ENCODE measurements at places on chromosomes 11 and 22.

DNA sequence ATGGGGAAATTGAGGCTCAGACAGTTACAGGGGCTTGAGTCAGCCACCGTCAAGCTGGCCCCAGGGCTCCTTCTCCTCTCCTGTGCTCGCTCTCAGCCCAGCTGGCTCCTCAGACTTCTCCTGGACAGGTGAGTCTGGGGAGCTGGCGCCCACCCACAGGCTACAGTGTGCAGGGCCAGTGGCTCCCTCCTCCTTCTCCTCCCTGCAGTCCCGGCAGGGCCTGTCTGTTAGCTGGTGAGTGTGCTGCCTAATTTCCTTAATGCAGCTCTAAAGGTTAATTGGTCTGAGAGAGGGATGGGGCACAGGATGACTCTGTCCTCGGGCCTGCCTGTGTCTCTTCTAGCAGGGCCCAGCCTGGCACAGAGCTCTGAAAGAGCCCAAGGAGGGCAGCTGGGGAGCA is 31.7 kb downstream of the LMO1 start:
- no peak for DNase-seq
- peaks cover 53% of the 10 kb centered on the region for H3K4me1 ChIP-seq
- no peak overlapping the region for H3K27ac ChIP-seq
- H3K27me3 ChIP-seq: peaks cover 51% of the 10 kb centered on the region
- no peak overlapping the region for H3K4me3 ChIP-seq

DNA sequence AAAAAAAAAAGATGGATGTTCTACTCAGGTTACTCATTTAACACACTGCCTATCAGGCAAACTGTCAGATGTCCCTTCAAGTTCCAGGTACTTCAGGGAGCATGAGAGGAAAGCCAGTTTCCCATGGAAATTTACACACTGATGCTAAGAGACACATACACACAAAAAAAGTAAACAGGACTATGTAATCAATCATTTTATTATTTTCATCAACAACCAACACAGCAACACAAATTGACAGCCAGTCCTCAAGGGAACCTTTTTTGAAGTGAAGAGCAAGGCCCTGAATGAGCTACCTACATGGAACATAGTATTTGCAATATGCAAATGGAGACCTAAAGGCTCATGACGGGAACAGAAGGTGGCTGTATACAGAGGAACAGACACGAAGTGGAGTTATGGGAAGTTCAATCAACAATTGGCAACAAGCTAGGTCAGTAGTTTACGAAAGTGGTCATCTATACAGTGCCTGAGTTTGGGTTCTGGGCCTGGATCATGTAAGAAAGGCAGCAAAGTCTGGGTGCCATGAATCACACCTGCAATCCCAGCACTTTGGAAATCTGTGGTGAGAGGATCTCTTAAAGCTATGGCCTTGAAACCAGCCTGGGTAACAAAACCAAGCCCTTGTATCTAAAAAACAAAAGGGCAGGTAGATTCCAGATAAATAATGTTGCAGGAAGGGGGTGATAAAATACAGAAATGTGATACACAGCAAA is 12.6 kb upstream of the WDR74 start:
- peaks cover 26% of the 10 kb centered on the region for H3K4me1 ChIP-seq
- DNase-seq: no peak
- H3K4me3 ChIP-seq: no peak overlapping the region
- no peaks in the 10 kb centered on the region for H3K27me3 ChIP-seq
- peaks cover 13% of the 10 kb centered on the region for H3K36me3 ChIP-seq

DNA sequence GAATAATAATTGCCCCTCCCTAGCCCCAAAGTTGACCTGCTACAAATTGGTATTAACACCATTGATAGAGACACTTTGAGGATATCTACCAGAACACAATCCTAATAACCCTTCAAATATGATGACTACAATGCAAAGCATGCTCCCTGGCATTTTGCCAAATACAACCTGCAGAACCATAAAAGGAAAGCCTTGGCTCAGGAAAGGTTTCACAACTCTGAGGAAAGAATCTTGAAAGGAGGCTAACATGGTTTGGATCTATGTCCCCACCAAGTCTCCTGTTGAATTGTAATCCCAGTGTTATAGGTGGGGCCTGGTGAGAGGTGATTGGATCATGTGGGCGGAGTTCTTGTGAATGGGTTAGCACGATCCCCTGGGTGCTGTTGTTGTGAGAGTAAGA is 140.4 kb upstream of the ARHGAP42 start:
- H3K4me3 ChIP-seq: no peak overlapping the region
- peak overlapping the region; percentile 1 for H3K27ac ChIP-seq
- H3K27me3 ChIP-seq: no peaks in the 10 kb centered on the region
- no peaks in the 10 kb centered on the region for H3K4me1 ChIP-seq
- no peaks in the 10 kb centered on the region for H3K36me3 ChIP-seq
- no peak for DNase-seq

- H3K27ac ChIP-seq: no peak overlapping the region
- no peaks in the 10 kb centered on the region for H3K36me3 ChIP-seq
- no peak for DNase-seq
- no peaks in the 10 kb centered on the region for H3K27me3 ChIP-seq
- no peaks in the 10 kb centered on the region for H3K4me1 ChIP-seq
Observed at GRCh38 chr11:85109141-85109540, 518.0 kb downstream of the DLG2 start.

DNA sequence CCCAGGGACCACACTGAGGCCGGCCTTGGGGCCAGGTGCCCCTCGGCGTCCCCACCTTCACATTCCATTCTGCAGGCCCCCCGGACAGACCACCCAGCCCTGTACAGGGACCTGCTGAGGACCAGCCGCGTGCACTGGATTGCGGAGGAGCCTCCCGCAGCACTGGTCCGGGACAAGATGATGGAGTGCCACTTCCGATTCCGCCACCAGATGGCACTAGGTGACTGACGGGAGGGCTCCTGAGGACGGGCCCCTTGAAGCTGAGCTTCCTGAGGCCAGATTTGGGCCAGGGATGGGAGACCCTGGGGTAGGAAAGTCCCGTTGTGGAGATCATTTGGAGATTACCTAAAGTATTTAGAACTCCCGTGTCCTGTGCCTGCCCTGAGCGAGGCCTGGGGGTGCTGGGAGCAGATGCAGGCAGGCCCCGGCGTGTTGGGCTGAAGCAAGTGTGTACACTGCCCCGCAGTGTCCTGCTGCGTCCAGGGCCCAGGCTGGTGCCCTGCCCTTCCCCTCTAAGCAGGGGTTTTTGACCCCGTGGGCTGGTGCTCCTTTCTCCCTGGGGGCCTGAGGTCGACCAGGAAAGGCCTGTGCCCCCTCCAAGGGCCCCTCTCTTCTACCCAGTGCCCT is 20.0 kb downstream of the TRMU start:
- no peak overlapping the region for H3K4me3 ChIP-seq
- H3K4me1 ChIP-seq: peaks cover 17% of the 10 kb centered on the region
- peak overlapping the region; percentile 14 for H3K27ac ChIP-seq
- H3K36me3 ChIP-seq: peaks cover 99% of the 10 kb centered on the region
- no peaks in the 10 kb centered on the region for H3K27me3 ChIP-seq
- DNase-seq: no peak

- H3K27me3 ChIP-seq: no peaks in the 10 kb centered on the region
- no peak for DNase-seq
- H3K4me3 ChIP-seq: no peak overlapping the region
Observed at GRCh38 chr11:2662024-2662312, 37.8 kb downstream of the KCNQ1OT1 start.

GRCh38 chr11:3080104-3080503 is 22.9 kb upstream of the CARS1 start:
- H3K4me1 ChIP-seq: no peaks in the 10 kb centered on the region
- H3K27ac ChIP-seq: no peak overlapping the region

- H3K36me3 ChIP-seq: no peaks in the 10 kb centered on the region
- DNase-seq: no peak
- no peaks in the 10 kb centered on the region for H3K27me3 ChIP-seq
- no peaks in the 10 kb centered on the region for H3K4me1 ChIP-seq
Observed at GRCh38 chr11:5937868-5938602, 4.0 kb upstream of the OR56A3 start.

- peak within 1 kb of the TSS; percentile 70 for H3K4me3 ChIP-seq
- no peak for DNase-seq
- H3K27ac ChIP-seq: peak within 1 kb of the TSS; percentile 81
- peaks cover 4% of the 10 kb centered on the region for H3K4me1 ChIP-seq
- no peaks in the 10 kb centered on the region for H3K36me3 ChIP-seq
Observed at GRCh38 chr11:44950625-44951476, at the start of gene TP53I11. TP53I11 (minus strand) TSS chr11:44950883; CDS start chr11:44938335, 12,548 bp downstream.

DNA sequence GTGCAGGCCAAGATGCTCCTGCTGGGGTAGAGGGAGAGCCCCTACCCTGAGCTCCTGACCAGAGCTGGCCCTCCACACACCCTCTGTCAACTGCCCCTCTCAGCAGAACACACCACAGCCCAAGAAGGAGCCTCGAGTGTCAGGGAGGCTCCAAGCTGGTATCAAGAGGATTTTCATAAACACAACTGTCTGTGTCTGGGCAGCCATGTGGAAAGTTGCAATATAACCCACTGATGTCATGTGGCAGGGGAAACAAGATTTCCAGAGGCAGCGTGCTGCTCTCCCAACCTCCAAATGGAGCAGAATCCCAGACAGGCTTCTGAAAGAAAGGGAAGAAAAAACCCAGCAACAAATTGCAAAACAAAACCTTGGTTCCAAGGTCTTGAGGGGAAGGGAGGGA is 569.9 kb downstream of the BUD13 start:
- H3K27me3 ChIP-seq: peaks cover 6% of the 10 kb centered on the region
- no peak for DNase-seq
- no peaks in the 10 kb centered on the region for H3K4me1 ChIP-seq
- H3K27ac ChIP-seq: no peak overlapping the region
- H3K36me3 ChIP-seq: no peaks in the 10 kb centered on the region

- DNase-seq: no peak
- H3K27ac ChIP-seq: peak overlapping the region; percentile 82
- peaks cover 9% of the 10 kb centered on the region for H3K4me1 ChIP-seq
- no peaks in the 10 kb centered on the region for H3K36me3 ChIP-seq
- H3K4me3 ChIP-seq: peak overlapping the region; percentile 78
Observed at GRCh38 chr11:46826310-46827044, 19.6 kb downstream of the CKAP5 start.

DNA sequence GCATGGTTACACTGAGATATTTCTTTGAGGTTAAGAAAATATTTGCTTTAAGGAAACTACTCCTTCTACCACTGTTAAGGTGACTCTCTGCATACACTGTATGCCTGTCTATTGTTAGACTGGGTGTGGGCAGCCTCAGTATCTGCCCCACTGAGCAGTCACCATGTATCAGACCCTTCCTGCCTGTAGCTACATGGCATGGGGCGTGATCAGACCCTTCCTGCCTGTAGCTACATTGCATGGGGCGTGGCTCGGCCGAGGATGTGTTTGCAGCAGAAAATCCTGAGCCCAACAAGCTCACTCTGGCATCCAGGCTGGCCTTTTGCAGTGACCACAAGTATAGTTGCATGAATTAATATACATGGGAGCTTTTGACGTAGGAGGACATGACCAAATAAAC is 669.4 kb downstream of the OPCML start:
- no peak overlapping the region for H3K4me3 ChIP-seq
- H3K36me3 ChIP-seq: no peaks in the 10 kb centered on the region
- H3K27ac ChIP-seq: no peak overlapping the region
- DNase-seq: no peak

GRCh38 chr22:27501191-27501936 is 300.2 kb downstream of the MN1 start:
- H3K4me3 ChIP-seq: no peak overlapping the region
- no peak overlapping the region for H3K27ac ChIP-seq
- no peaks in the 10 kb centered on the region for H3K36me3 ChIP-seq

DNA sequence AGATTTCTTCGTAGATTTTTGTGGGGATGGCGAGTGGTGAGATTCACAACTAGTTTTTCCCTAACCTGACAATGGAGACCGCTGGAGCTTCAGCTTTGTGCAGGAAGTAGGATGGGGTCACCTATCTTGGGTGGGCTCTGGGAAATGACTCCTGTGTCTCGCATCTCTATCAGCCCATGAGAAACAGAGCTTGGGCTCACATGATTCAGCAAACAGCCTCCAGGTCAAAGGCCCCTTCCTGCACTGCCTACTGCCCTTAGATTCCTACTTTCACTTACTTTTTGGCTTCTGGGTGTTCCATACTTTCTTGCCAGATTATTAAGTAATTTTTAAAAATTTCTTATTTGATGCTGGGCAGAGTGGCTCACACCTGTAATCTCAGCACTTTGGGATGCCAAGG is 26.3 kb downstream of the C11orf96 start:
- no peaks in the 10 kb centered on the region for H3K36me3 ChIP-seq
- no peak overlapping the region for H3K27ac ChIP-seq
- DNase-seq: no peak
- H3K27me3 ChIP-seq: no peaks in the 10 kb centered on the region
- H3K4me3 ChIP-seq: no peak overlapping the region

- peak overlapping the region; percentile 36 for H3K27ac ChIP-seq
- DNase-seq: no peak
- H3K27me3 ChIP-seq: no peaks in the 10 kb centered on the region
- no peaks in the 10 kb centered on the region for H3K36me3 ChIP-seq
- H3K4me3 ChIP-seq: no peak overlapping the region
Observed at GRCh38 chr11:19642185-19643158, 70.2 kb upstream of the NAV2 start.

DNA sequence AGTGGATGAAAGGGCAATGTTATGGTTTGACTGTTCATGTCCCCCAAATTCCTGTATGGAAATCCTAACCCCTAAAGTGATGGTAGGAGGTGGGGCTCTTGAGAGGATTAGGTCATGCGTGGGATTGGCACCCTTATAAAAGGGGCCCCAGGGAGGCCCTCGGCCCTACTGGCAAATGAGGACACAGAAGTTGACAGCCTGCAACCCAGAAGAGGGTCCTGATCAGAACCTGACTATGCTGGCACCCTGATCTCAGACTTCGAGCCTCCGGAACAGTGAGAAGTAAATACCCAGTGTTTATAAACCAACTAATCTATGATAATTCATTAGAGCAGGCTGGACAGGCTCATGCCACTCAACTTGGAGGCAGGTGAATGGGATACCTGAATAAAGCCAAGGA is 8.7 kb downstream of the IFITM10 start:
- no peak overlapping the region for H3K27ac ChIP-seq
- no peak for DNase-seq
- no peaks in the 10 kb centered on the region for H3K4me1 ChIP-seq
- H3K4me3 ChIP-seq: no peak overlapping the region
- H3K36me3 ChIP-seq: no peaks in the 10 kb centered on the region

- H3K36me3 ChIP-seq: peaks cover 66% of the 10 kb centered on the region
- no peaks in the 10 kb centered on the region for H3K4me1 ChIP-seq
- H3K4me3 ChIP-seq: no peak overlapping the region
- H3K27me3 ChIP-seq: no peaks in the 10 kb centered on the region
- no peak for DNase-seq
- H3K27ac ChIP-seq: no peak overlapping the region
Observed at GRCh38 chr11:74608431-74608830, 16.0 kb downstream of the POLD3 start.

All from esophagus squamous epithelium (tissue), 5 donors.